Naive thymus-derived CD4-positive, alpha-beta T cell (primary cell): ENCODE measurements at places on chromosomes 2 and 18.

GRCh38 chr2:239858179-239858578, 167.0 kb downstream of the NDUFA10 start:
- no peak for DNase-seq

DNA sequence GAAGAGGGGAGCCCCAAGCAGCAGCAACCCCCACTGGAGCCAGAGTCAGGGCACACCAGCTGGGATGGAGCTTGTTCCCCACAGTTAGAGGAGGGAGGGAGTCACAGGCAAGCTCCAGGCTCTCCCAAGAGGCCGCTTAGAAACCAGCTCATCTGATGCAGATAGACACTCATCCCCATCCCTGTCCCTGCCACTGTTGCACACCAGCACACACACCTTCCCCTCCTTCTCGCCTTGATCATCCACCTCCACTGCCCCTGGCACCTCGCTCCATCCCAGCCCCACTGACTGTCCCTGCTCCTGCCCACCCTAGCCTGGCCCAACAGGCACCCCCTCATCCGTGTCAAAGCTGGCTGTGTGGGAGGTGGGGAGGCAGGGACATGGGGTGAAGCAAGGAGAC, 1.5 kb upstream of the RUFY4 start:
- DNase-seq: no peak

DNA sequence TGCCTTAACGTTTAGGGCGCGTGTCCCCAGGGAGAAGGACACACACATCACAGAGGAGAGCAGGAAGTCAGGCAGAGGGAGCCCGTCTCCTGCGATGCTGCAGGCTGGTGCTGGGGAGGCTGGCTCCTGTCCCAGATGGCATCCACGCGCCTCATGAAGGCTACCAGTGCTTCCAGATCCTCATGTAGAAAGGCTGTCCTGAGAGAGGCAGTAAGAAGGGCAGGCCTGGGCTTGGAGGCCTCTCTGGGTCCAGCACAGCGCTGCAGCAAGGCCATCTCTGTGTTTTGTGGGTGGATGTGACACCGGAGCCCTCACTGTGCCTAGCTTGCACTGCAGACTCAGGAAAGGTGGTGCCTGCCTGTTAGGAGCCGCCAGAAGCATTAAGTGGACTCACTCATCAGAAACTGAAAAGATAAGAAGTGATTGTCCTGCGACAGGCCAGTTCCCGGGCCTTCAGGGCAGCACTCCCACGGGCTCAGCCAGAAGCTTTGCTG, 62.7 kb downstream of the FAM168B start:
- DNase-seq: no peak

GRCh38 chr2:167844714-167845530, 402.5 kb downstream of the STK39 start:
- no peak for DNase-seq

GRCh38 chr2:179812501-179812900, 48.9 kb downstream of the ZNF385B start:
- DNase-seq: no peak

DNA sequence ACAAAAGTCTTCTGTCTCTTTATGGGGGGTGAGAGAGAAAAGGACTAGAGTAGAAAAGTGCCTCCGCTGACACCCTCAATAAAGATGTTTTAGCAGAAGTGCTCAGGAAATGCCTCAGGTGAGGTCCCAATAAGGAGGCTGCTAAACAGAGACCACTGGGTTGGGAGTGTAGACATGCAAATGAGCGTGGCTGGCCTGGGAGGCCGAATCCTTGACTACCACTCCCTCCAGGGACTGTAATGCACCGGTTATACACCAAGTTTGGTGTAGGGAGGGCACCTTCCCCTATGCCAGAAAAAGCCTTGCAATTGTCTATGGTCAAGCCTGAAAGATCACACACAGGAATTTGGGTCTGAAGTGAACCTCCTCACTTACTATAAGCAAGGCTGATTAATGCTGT, 1.8 kb downstream of the TMX3 start:
- no peak for DNase-seq
